ENCODE measurements at places on chromosomes 4 and X. TPM values are rescaled to one million over a fixed set of nuclear protein-coding genes. Genes with fewer than 3 reads are reported as not detected.

TLR10 gene
- total RNA-seq: not detected

CCNB3 gene
- total RNA-seq: 0.26 TPM

CENPVL1 gene
- total RNA-seq: not detected

GRCh38 chr4:82275431-82276331, 98.1 kb downstream of the HNRNPD start:
- DNase-seq: no peak

GRCh38 chr4:121255986-121256750, 92.0 kb upstream of the TNIP3 start:
- DNase-seq: no peak

DNA sequence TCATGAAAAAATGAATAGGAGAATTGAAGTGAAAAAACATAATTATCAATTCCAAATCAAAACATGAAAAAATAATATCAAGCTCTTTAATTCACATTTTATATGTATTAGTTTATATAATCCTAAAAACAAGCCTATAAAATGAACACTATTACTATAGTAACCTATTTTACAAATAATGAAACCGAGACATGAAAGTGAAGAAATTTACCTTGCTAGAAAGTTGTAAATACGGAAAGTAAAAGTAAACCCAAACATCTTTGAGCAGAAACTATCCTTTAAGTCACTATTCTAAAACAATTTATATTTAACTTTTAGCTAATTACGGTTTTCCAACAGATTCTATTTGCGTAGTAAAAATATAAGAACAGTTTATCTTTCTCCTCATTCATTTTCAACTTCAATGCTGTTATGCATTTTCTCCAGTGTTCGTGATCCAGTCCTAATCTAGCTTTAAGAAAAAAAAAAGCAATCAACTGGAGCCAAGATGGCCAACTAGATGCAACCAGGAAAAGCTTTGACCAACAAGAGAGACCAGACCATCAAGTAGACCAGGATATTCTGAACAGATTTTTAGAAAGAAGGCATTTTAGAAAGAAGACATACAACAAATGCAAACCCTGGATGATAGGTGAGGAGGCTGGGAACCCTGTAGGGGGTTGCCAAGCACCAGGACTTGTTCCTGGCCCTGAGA, 67.0 kb downstream of the DDX53 start:
- no peak for DNase-seq

DNA sequence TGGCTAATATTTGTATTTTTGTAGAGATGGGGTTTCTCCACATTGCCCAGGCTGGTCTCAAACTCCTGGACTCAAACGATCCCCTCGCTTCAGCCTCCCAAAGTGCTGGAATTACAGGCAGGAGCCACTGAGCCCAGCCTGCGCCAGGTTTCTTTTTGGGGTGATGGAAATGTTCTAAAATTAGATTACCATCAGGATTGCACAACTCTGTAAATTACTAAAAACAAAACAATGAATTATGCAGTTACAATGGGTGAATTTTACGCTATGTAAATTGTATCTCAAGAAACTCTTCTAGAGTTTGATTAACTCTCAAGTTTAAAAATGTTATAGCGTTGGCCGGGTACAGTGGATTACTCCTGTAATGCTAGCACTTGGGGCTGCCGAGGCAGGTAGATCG, 118.9 kb upstream of the TBL1X start:
- DNase-seq: no peak
